ENCODE measurements at places on chromosomes 2 and 18.

- DNase-seq, result peak; percentile 62
These were observed 119.6 kb downstream of the SLC8A1 start for GRCh38 chr2:40332191-40332826.

- DNase-seq, result no peak
These were observed 118.6 kb downstream of the RTP5 start for GRCh38 chr2:241988146-241988545.

- no peak for DNase-seq
These were observed at the start of gene CLASP1 for GRCh38 chr2:121649149-121649595. Gene CLASP1 (minus strand): TSS chr2:121649462. CDS start chr2:121605895, 43,567 bp downstream.

GRCh38 chr18:74140582-74140981 lies 7.1 kb downstream of the FBXO15 start:
- no peak for DNase-seq

GRCh38 chr18:13500227-13500865 lies 226.0 kb downstream of the FAM210A start:
- no peak for DNase-seq

GRCh38 chr2:236859908-236860307 lies 225.8 kb upstream of the COPS8 start:
- no peak for DNase-seq

- no peak for DNase-seq
These were observed 287.2 kb downstream of the CYP26B1 start for GRCh38 chr2:71860381-71860926.

- no peak for DNase-seq
These were observed 15.2 kb downstream of the SAP130 start for GRCh38 chr2:128012698-128013097.

- no peak for DNase-seq
These were observed 33.2 kb upstream of the CCDC88A start for GRCh38 chr2:55452879-55453278.

GRCh38 chr2:137964066-137964858 lies at the start of gene HNMT:
Gene HNMT (plus strand): TSS chr2:137964473. CDS start chr2:137964492, 19 bp downstream.
- peak; percentile 13 for DNase-seq

- no peak for DNase-seq
These were observed 63.8 kb downstream of the ALMS1 start for GRCh38 chr2:73449404-73449803.

- DNase-seq, result no peak
These were observed 147.7 kb upstream of the SLC1A4 start for GRCh38 chr2:64841461-64841860.

- no peak for DNase-seq
These were observed 31.3 kb upstream of the BIN1 start for GRCh38 chr2:127138281-127138680.

DNA sequence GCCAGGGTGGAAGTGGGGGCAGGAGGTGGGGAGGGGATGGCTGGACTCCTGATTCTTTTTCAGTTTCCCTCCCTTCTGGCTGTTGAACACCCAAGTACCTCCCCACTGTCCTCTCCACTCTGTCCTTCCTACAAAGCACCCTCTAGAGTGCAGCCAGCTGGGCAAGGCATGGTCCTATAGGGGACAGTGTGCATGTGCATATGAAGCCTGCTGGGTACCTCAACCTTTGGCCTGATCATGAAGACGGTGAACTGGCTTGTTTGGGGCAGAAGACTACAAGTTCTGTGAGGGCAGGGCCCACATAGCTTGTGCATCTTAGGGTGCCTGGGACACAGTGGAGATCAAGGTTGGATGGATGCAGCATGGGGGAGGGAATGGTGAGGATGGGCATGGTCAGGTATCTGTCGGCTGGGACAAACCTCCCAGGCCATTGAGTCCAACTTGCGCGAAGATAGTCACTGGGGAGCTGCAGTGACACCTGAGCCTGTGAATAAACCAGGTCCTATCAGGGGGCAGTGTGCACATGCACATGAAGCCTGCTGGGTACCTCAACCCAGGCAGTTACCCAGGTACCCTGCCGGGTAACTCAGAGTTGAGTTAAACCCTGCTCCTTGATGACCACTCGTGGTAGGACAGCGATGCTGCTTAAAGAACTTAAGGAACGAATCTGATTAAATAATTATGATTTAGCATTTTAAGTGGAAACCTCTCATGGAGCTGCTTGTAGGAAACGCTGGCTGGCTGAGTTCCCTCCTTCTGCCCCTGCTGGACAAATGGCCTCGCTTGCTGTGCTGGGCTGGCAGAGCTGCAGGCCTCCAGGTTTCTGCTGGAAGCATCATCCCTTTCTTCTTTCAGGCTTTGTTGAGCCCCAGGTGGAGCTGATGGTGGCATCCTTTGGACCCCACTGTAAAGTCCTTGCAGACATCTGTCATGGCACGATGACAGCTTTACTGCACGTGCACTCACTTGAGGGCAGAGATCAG lies 84.0 kb downstream of the POLR1A start:
- peak; percentile 49 for DNase-seq

DNA sequence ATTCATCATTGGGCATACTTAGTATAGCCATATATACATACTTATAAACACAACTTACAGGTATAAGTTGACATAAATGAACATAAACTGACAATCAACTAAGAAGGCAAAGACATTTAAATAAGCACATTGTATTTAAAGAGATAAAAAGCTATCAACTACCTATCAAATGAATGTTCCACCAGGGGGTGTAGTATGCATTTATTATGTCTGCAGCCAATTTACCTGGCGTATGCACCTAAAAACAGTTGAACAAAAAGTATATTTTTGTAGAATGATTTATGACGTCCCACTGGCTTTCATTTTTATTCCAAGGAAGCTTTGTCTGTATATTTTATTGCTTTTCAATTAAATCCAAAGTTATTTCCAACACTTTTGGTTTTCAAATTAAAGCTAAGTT lies 323.5 kb downstream of the AFF3 start:
- DNase-seq, result peak; percentile 60

- no peak for DNase-seq
These were observed 137.4 kb downstream of the AKAIN1 start for GRCh38 chr18:5059696-5060032.

- DNase-seq, result no peak
These were observed 345.3 kb downstream of the DCC start for GRCh38 chr18:52685316-52685715.

GRCh38 chr2:127201452-127201851 lies 18.6 kb downstream of the CYP27C1 start:
- no peak for DNase-seq

DNA sequence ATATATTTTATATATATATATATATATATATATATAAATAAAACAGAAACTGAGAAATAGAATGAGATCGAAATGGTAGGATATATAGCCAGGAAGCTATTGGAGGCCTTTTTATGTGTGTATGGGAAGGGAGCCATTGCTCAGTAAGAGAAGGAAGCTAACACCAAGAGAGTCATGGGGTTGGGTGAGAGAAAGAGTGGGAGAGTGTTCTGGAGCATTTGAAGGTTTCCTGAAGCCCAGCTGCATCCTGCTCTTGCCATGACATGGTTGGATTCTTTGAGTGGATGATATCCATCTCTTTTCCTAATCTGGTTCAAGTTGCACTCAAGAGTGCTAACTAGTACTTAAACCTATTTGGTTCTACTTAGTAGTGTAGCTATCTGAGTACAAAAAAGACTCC lies 282.3 kb downstream of the DYSF start:
- DNase-seq, result no peak

DNA sequence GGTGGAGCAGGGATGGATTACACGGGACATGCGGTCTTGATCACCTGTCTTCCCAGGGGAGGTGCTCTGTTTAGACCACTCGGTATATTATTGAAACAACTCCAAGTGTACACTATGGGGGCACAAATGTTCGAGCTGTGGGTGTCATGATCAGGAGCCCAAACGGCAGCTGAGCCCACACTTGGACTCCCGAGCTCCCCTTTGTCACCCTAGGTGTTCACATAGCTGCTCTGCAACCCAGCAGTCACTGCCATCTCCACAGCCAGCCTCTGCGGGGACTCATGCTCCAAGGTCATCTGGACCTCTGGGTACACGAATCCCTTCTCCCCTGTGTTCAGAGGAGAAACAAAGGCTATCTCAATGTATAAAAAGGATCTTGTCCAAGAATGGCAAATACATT lies 46.0 kb downstream of the CAPN13 start:
- no peak for DNase-seq

- no peak for DNase-seq
These were observed 235.0 kb downstream of the PMAIP1 start for GRCh38 chr18:60134806-60135205.

DNA sequence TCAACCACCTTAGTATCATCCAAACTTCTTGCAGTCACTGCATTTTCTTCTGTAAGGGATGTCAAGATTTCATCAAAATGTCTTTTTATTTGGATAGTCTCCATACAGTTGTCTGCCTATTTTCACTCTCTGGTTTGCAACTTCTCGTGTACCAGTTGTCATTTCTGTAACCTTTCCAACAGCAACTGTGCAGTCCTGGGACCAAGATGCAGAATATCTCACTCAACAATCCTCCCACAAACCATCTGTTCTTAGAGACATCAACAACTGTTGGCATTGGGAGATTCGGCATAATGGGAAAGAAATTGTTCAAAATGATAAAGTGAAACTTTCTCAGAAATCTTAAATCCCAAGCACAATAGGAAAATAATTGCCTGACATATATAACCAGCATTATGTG lies 933.6 kb upstream of the SLC39A10 start:
- DNase-seq, result no peak

DNA sequence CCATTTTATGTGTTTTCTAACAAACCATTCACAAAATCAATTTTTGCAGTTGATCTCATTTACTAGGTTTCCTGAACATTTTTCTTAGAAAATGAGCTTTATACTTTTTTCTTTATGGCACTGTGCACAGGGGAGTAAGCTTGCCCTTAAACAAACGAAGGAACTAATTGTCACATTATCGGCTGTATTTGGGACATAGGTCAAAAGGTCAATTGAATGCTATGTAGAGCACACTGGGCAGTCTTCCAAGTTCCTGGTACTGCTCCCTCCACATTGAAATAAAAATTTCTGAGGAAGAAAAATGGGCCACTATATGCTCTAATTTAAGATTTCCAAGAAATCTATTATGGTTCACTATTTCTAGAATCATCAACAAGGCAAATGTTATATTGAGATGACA lies 93.6 kb upstream of the TMEFF2 start:
- DNase-seq, result peak; percentile 5

DNA sequence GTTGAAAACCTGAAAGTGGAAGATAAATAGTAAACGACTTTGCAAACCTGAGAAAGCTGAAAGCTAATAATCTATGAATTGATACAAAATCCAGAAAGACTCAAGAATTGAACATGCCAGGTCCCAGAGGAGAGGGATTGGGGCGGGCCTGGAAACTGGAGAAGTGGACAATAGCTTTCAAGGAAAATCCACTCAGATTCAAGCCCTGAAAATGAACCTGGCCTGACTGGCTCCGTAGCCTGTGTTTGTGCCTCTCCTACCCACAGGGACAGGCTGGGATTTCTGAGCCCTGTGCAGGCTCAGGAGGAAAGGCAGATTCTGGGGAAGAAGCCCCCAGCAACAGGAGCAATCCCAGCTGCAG lies 274.8 kb upstream of the HS6ST1 start:
- DNase-seq, result no peak

GRCh38 chr18:72830109-72830508 lies 37.7 kb downstream of the NETO1 start:
- no peak for DNase-seq

DNA sequence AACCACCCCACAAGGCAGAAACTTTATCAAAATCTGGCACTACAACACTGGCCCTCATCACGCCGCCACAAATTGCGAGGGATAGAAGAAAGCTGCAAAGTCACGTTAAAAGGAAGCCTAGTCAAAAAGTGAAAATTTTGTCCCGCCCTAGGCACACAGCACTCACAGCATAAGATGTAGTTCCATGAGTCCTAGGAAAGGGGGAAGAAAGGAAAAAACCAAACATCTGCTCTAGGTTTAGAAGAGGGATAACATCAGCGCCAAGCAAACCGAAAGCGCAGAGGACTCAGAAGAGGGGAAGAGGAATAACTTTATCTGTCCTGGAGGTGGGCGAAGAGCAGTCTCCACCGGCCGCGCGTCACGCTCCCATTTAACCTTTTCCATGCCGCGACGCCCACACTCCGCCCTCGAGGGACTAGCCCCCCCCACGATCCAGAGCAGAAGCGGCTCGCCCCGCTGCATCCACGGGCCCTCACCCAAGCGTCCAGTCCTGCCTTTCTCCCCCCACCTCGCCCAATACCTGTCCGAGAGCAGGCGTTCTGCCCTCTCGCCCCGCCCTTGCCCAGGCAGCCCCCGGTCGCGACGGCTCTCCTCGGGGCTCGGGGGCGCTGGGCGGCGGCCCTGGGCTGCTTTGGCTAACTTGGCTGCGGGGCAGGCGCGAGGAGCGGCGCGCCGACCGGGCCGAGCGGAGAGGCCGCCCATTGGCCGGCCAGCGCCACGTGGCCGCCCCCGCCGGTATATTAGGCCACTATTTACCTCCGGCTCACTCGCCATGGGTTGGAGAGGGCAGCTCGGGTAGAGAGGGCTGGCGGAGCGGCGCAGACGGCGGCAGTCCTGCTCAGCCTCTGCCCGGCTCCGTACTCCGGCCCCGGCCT lies at the start of gene HOXD1:
HOXD1 (plus strand) TSS at position 770 of the 875 bp plus-strand sequence. CDS start 134 bp downstream, outside the sequence.
- DNase-seq, result no peak

- DNase-seq, result no peak
These were observed 16.6 kb downstream of the MALT1 start for GRCh38 chr18:58687871-58688308.

DNA sequence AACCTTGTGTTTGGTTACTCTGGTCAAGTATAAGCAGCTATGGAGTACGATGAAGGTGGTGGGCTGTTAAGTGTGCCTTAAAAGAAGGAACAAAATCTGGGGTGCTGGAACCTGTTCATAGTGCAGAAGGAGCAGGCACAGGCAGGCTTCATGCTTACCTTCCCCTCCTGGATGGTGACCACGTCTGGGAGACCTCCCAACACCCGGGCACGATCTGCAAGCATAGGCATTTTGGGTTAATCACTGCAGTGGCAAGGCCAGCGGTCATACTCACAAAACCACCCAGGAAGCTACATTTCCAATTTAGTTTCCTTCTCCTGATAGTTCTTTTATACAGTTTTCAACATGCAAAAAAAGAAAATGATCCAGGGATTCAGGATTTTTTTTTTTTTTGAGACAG lies 58.7 kb upstream of the LPIN2 start:
- DNase-seq, result no peak

GRCh38 chr2:36452260-36452659 lies 96.7 kb downstream of the CRIM1 start:
- DNase-seq, result no peak

GRCh38 chr18:21402272-21402671 lies 160.2 kb downstream of the GREB1L start:
- DNase-seq, result no peak

GRCh38 chr2:204898928-204899640 lies 353.8 kb downstream of the PARD3B start:
- DNase-seq, result no peak
